NCI-H187 (cell line): ENCODE measurements at places on chromosomes 6 and 20.

GRCh38 chr20:13220904-13221297, at the start of gene ISM1:
Gene ISM1, plus strand, starts transcription at chr20:13221274. Its CDS starts 503 bp downstream, at chr20:13221777.
- no peak for DNase-seq

DNA sequence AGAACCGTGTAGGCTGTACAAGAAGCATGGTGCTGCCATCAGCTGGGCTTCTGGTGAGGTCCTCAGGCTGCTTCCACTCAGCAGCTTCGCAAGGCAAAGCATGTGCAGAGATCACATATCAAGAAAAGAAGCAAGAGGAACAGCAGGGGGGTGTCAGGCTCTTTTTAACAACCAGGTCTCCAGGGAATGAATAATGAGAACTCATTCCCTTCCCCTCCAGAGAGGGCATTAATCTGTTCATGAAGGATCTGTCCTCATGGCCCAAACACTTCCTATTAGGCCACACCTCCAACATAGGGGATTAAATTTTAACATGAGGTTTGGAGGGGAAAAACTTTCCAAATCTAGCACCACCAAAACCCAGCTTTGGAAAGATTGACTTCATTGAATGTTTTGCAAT, 20.0 kb downstream of the GINM1 start:
- DNase-seq: no peak

DNA sequence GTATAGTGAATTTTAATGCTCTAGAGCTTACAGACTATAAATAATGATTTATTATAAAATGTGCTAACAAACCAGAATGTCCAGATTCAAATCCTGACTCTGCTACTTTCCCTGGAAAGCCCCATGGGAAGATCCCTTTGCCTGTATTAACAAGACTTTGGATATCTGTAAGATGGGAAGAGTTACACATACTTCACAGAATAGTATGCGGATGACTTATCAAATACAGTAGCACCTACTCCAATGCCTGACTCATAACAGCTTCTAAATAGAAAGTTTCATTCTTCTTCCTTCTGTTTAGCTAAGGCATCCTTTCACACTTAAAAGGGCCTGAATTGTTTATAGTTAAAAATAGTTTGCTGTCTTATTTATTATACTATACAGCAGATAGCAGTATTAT, 166.3 kb downstream of the KCNQ5 start:
- no peak for DNase-seq

DNA sequence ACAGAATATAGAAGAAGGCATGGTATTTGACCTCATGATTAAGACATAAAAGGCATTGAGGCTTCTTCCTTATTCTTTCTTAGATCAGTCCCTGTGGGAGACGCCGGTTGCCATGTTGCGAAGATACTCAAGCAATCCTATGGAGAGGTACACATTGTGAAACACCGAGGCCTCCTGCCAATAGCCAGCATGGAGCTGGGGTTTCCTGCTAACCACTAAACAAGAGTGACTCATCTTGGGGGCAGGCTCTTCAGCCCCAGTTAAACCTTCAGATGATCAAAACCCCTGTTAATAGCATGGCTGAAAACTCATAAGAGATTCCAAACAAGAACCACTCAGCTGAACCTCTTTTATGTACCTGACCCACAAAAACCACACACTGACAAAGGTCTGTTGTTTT, 478.8 kb downstream of the CD83 start:
- DNase-seq: no peak

DNA sequence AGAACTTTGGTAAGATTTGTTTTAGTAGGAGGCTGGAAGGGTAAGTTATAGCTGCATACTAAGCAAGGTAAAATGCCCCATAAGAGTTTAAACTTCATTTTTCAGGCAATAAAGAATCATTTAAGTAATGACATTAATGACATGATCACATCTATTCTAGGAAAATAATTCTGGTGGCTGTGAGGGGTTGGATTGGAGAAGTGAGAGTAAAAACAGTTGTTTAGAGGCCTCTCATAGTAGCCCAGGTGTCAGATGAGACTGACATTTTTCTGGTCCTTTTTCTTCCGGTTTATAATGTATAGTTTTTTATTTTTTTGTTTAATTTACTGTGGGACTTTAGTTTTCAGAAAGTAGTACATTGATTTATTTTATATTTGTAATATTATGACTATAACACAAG, 40.8 kb downstream of the ITCH start:
- DNase-seq: no peak

- DNase-seq: no peak
Observed at GRCh38 chr6:34990971-34991560, 102.0 kb downstream of the ANKS1A start.

DNA sequence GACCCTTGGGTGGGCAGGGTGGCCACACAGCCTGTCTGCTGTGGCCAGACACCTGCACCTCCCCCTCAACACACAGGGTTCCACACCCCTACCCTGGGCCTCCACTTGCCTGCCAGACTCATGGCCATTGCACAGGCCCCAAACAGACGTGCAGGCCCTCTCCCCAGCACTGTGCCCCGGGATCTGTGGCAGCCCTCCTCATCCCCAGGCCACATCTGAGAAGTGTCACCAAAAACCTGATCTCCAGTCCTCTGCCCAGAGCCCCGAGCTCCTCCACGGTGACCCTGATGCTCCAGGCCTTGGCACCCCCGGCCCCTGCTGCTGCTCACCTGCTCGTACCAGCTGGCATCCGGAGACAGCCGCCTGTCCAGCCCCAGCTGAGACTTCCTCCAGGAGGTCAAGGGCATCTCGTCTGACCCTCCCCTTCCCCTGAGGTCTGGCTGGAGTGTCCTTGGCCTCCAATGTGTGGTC, 160.1 kb downstream of the DLL1 start:
- DNase-seq: no peak

DNA sequence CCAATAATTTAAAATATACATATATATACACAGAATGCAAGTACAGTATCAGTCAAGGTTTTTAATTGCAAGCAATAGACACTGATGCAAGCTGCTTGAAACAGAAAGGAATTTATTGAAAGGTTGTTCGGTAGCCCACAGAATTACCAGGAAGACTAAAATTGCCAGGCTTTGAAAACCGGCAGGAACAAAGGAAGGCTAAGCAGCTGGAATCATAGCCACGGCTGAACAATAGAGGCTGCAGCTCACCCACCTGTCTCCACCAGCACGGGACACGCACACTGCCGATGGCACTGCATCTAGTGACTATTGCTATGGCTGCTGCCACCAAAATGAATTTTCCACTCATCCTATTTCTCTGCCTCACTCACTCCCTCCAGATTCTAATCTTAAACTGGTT, 22.0 kb upstream of the L3MBTL3 start:
- DNase-seq: no peak
